ENCODE measurements at places on chromosomes 13 and 19.

- no peak for DNase-seq
Measured at GRCh38 chr19:41206926-41207750, 11.9 kb upstream of the AXL start.

- no peak for DNase-seq
Measured at GRCh38 chr13:37495046-37495445, 103.5 kb downstream of the POSTN start.

- peak; percentile 18 for DNase-seq
Measured at GRCh38 chr19:55353803-55354697, 469 bp downstream of the COX6B2 start.

DNA sequence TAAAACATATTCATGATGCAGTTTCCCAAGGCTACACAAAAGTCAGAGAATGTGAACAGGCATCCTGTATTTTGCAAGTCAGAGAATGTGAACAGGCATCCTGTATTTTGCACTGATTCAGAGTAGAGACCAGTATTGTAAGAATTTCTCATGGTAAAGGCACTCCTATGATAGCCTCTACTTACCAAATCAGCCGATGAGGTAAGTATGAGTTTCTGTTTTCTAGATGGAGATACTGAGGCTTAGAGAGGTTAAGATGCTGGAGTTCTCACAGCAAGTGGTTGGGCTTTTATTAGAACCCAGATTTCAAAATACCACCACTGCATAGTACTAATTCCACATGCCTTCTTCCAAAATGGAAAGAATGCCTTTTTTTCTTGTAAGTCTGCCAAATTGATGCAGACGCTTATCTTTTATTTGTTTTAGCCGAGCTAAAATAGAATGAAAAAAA is 12.3 kb downstream of the TPT1 start:
- DNase-seq = no peak

DNA sequence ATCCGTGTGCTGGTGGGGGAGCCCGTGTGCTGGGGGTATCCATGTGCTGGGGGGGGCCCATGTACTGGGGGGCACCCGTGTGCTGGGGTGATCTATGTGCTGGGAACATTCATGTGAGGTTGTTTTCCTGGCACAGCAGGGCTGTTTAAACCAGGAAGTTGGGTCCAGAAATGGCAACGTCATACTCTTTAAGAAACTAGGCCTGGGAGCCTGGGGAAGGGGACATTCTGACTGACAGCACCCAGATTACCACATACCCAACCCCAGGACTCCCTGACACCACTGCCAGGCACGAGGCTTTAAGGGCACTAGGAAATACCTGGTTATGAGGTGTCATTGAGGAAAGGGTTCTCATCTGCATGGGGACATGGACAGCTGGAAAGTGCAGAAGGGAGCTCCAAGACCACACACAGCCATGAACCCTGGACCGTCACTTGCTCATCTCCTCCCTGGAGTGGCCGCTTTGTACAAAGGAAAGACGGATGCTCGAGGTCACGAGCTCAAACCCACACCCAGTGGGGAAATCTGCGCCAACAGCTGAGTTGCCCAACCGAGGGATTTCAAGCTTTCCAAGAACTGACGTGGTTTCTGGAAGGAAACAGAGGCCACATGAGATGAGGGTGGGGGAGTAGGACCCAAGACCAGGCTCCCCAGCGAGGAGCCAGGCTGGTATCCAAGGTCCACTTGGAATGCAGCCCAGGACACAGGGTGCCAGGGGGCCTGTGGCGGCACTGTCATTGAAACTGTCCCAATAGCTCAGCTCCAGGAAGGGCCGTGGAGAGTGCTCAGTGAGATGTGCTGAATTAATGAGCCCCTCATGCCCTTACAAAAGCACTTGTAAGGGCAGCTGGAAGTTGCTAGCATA is 40.9 kb downstream of the RAB20 start:
- DNase-seq = no peak

DNA sequence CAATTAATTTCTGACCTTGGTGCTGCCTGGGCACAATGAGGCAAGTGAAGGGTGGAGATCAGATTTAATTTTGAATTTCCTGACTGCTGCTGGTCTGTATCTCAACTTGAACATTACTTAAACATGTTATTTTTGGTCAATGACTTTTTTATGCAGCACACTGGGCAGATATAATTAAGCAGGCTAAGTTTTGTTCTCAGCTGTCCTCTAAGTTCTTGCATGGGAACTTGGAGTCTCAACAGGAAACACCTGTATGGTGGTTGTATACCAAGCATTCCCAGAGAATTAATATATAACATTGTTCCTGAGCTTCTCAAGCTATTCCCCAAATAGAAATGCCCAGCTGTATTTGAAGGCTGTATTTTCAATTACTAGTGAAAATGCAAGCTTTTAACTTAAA is 113.5 kb upstream of the EDNRB start:
- DNase-seq = no peak

GRCh38 chr13:30697996-30698401 is 37.3 kb upstream of the ALOX5AP start:
- DNase-seq = no peak

DNA sequence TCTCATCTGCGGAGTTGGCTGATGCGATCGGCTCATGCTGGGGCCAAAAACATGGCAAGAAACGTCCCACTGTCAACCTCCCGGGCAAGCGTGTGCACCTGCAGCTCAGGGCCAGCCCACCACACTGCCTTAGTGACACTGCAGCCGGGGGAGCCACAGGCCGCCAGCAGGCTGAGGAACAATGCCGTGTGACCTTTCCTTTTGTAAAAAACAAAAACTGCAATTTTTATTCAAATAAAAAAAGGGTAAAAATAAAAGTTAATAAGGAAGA is 18.8 kb upstream of the TMEM255B start:
- no peak for DNase-seq

DNA sequence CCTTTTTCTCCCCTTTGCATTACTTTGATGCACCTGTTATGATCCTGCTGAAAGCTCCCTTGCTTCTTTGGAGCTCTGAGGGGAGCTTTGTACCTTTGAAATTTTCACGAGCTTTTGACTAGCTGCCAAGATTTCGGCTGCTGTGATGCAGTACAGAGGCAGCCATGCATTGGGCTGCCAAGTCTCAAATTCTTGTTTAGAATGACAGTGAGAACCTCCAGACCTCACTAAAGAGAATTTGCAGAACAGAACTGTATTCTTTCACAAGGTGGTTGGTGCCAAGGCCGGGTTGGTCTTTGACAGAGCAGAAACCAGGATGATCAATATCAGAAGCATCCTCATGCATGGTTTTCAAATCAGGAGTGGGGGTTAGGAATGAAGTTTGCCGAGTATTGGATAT is 414.8 kb downstream of the GPC5 start:
- DNase-seq = no peak

GRCh38 chr19:12374026-12374425 is 8.5 kb upstream of the ZNF442 start:
- no peak for DNase-seq

- no peak for DNase-seq
Measured at GRCh38 chr19:45471931-45472562, 4.3 kb downstream of the FOSB start.

DNA sequence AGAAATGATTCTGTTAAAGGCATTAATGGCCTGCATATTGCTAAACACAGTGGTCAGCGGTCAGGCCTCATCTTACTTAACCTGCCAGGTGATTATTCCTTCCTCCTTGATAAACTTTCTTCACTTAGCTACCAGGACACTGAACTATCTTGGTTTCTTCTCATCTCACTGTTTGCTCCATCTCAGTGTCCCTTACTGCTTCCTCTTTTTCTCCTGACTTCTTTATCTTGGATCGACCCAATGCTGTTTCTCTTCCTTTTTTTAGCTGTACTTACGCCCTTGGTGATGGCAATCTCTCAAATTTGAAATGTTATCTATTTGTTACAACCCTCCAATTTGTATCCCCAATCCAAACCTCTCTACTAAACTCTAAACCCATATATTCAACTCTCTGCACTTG is 7.8 kb upstream of the CLC start:
- no peak for DNase-seq

GRCh38 chr13:108463340-108463739 is 166.1 kb upstream of the MYO16 start:
- peak; percentile 15 for DNase-seq

DNA sequence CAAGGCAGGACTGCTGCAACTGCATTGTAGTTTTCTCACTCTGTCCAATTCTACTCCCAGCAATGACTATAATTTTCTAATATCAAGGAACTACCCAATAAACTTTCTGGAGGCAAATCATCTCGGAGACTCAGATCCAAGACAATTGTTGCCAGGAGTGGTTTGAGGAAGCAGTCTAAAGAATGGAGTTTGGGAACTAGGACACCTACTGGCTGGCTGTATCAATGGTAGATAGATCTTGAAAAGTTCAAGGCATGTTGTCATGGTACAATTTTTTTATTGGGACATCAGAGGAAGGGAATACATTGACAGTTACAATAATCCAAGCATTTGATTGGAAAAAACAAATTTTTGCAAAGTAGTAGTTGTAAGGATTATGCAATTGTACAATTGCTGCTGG is 648.3 kb upstream of the SLITRK6 start:
- no peak for DNase-seq

DNA sequence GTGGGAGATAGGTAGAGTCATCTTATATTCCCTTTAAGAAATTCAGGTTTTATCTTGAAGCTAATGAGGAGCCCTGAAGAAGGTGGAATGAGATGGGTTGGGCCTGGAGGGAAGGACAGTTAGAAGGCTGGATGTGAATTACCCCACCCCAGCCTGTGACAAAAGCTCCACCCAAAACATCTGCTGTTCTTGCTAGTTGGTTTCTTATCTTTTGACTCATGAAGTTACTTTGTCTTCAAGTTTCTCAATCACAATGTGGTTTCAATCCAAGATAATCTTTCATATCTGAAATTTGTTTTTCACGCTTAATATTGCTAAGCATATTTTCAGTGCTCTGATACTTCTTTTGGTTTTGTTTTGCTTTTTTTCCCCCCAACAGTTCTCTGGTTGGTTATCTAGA is 38.3 kb upstream of the HMGB1 start:
- no peak for DNase-seq

GRCh38 chr13:31236211-31236786 is 36.5 kb downstream of the B3GLCT start:
- peak; percentile 34 for DNase-seq

- DNase-seq = no peak
Measured at GRCh38 chr13:98447881-98448641, 128.8 kb downstream of the STK24 start.

- no peak for DNase-seq
Measured at GRCh38 chr19:438416-438958, 22.3 kb downstream of the SHC2 start.

DNA sequence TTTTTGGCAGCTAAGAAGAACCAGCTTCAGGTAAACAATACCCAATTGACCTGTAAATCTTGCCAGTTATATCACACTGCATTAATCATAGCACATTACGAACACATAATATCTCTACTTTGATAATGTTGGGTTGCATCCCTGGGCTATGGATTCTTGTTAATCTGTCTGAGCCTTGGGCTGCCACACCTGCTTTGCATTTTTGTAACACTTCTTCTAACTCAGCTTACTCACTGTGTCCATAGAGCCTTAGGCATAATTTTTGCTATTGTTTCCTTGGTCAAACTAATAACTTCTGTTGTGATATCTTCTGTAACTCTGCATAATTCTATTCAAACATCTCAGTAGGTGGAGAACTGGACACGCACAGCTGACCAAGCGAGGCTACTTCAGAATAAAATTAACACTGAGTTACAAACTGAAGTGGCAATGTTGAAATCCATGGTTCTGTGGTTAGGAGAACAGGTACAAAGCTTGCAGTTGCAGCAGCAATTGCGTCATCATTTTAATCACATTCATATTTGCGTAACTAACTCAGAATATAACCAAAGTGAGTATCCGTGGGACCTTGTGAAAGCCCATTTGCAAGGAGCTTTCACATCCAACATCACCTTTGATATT is 6.4 kb downstream of the ZNF350 start:
- no peak for DNase-seq

- peak; percentile 19 for DNase-seq
Measured at GRCh38 chr13:27960362-27961226, 8.5 kb downstream of the CDX2 start.

DNA sequence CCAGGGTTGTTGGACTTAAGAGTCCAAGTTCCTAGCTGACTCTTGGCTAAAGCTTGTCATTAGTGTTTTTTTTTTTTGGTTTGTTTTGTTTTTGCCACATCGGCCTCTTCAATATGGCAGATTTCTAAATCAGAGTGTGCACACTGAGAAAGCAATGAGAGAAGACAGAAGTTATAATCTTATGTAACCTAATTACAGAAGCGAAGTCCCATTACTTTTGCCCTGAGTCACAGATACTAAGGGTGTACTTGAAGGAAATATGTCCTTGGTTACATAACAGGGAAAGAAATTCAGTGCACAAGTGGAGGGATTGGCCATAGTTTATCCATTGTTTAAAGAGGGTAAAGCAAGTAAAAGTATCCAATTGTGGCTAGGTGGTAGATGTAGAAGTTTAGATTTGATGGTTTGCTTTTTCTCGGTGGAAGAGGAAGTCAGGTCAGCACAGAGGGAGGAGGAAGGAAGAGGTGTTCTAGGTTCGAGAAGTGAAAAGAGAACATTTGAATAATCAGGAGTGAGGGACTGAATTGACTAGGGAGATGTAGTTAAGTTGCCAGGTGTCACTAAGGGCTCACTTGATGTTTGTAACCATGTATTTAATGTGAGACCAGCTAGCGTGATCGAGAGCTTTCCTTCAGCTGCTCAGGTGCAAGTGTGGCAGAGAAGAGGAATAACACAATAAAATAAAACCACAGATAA is 12.2 kb downstream of the GTF2F2 start:
- no peak for DNase-seq

DNA sequence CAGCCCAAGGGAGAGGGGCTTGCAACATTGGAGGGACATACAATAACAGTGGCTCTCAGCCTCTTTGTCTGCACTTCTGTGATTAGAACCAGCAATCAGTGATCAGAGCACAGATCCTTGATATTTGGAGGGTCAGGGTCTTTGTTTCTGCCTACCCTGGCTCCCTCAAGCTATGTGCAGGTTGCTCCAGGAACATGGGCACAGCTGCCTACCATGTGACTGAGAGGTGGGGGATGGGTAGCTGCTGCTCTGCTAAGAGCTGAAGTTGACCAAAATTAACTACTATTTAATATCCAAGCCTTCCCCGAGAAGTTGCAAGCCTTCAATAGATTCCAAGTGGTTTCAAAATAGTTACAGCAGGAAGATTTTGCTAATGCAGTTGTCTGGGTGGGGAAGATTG is 202.6 kb downstream of the ZIC5 start:
- DNase-seq = no peak
